ENCODE measurements at places on chromosomes 4 and X. TPM values are rescaled to one million over a fixed set of nuclear protein-coding genes. Genes with fewer than 3 reads are reported as not detected.

Gene CWH43
- not detected for total RNA-seq

Gene TMEM150C
- not detected for total RNA-seq

Gene L1CAM
- total RNA-seq: 9.2 TPM

Gene DCAF8L1
- total RNA-seq: not detected

Gene GAGE1
- total RNA-seq: not detected

Gene TMEM187
- 13.4 TPM for total RNA-seq

Gene ODAPH
- total RNA-seq: not detected

Gene ARHGAP36
- not detected for total RNA-seq

Gene RAB33A
- 22.1 TPM for total RNA-seq

Measured in naive thymus-derived CD4-positive, alpha-beta T cell (primary cell).